ENCODE measurements at places on chromosomes 3 and 15.

- no peak for DNase-seq
Observed at GRCh38 chr3:160003520-160004128, 15.0 kb downstream of the IL12A start.

GRCh38 chr15:46265664-46266347 lies 631.0 kb downstream of the SQOR start:
- DNase-seq = no peak

GRCh38 chr3:33372218-33373081 lies 67.8 kb downstream of the UBP1 start:
- peak; percentile 20 for DNase-seq

GRCh38 chr3:43587303-43587702 lies 34.5 kb downstream of the ANO10 start:
- no peak for DNase-seq

- no peak for DNase-seq
Observed at GRCh38 chr3:63571682-63572081, 80.8 kb upstream of the SNTN start.

DNA sequence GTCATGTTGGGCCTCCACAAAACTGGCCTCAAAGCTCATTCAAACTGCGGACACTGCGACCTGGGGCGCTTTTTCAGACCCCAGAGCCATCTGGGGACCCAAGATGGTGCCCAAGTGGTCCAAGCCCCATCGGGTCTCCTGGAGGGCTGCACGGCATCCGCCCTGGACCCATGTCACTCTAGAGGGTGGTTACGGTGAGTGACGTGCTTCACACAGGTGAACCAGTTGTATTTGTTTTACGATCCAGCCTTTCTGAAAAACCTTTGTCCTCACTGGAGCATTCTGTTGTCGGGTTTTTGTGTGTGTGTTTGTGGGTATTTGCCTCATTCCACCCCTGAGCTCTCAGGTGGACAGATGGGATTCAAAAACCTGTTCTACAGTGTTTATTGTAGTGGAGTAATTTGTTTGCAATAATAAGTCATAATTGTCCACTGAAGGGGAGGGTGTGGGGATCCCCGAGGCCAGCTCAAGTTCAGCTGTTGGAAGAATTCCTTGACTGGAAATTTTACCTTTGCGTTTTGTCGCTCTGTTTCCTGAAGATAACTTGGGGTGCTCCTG lies 1.9 kb downstream of the SLC51A start:
- DNase-seq = no peak

GRCh38 chr3:114451051-114451451 lies 157.2 kb downstream of the TIGIT start:
- no peak for DNase-seq
